ENCODE measurements at places on chromosomes 7 and 10.

DNA sequence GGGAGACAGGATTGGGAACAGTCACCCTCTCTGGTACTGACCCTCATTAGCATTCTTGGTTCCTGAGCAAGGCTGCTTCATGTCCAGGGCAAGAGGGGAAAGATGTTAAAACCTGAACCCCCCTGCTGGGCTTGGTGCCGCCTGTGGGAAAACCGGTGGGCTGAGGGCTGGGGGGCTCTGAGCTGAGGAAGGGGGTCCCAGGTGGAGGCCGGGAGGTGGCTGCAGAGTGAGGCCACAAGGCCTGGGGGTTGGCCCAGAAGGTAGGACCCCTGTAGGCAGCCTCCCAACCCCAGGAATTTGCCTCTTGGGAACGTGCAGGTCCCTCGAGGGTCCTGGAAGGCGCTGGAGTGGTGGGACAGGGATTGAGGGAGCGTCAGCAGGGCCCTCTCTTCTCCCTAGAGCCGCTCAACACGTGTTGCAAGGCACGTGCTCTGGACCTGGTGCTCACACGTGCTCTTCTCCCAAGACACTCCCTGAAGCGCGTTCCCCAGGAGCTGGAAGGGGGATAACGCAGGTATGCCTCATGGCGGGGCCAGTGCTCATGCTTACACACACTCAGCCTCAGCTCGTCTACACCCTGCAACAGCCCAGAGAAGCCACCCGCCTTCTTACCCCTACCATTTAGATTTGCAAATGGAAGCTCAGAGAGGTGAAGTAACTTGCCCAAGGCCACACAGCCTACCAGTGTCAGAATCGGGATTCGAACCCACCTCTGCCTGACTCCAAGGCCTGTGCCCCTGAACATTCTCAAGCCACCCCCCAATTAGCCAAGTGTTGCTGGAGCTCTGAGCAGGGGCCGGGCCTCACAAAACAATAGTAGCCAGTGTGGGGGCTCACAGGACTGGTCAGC, 64.4 kb downstream of the LHPP start:
- no peak for DNase-seq

DNA sequence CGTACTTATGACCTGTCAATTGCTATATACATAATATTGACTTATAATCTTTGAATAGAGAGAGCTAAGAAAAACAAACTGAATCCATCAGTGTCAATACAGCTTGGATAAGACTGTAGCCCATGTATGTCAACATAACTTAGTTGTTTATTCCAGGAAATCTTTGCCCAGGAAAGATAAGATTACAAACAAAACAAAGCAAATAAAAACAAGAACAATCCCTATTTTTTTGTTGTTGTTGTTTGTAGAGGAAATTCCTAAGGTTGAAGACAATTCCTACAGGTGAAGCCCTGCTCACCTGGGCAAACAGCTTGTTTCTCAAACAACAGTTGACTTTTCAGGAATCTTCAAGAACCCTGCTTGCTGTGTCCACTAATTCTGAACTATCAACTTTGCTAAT, 76.0 kb downstream of the HYCC1 start:
- no peak for DNase-seq

GRCh38 chr7:98399890-98400541, 874 bp downstream of the BAIAP2L1 start:
- peak; percentile 29 for DNase-seq

GRCh38 chr7:34311591-34311990, 346.4 kb upstream of the NPSR1 start:
- DNase-seq, result no peak

GRCh38 chr10:86252556-86252955, 114.0 kb downstream of the GRID1 start:
- DNase-seq, result no peak

DNA sequence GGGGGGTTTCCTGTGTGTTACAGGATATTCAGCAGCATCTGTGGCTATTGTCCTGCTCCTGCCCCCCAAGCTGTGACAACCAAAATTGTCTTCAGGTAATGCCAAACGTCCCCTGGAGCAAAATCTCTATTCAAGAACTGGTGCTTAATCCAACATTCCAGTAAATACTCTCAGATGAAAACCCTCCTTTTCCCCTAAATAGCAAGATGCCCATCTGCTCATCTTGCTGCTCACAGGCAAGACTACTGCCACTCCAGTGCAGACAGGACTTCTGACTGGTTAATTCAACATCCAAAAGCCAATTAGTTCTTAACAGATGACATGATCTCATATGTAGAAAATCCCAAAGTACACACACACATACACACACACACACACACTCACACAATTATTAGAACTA, 20.5 kb upstream of the JAZF1 start:
- no peak for DNase-seq

GRCh38 chr7:112495156-112495788, 14.5 kb downstream of the LSMEM1 start:
- no peak for DNase-seq

DNA sequence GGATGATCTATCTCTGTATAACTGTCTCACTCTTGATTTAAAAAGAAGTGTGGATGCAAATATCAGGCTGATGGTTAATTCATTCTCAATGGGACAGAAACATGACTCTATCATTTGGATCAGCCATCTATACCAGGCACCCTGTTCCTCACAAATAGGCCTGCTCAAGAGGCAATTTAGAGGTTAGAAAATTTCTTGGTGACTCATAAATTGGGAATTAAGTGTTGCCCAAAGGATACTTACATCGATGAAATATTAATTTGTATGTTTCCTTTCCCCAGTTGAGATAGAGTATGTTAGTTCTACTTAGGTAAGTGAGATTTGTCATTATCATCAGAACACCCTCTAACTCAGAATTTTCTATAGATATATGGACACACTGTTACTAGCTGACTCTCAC, 57.7 kb downstream of the PRSS58 start:
- no peak for DNase-seq

DNA sequence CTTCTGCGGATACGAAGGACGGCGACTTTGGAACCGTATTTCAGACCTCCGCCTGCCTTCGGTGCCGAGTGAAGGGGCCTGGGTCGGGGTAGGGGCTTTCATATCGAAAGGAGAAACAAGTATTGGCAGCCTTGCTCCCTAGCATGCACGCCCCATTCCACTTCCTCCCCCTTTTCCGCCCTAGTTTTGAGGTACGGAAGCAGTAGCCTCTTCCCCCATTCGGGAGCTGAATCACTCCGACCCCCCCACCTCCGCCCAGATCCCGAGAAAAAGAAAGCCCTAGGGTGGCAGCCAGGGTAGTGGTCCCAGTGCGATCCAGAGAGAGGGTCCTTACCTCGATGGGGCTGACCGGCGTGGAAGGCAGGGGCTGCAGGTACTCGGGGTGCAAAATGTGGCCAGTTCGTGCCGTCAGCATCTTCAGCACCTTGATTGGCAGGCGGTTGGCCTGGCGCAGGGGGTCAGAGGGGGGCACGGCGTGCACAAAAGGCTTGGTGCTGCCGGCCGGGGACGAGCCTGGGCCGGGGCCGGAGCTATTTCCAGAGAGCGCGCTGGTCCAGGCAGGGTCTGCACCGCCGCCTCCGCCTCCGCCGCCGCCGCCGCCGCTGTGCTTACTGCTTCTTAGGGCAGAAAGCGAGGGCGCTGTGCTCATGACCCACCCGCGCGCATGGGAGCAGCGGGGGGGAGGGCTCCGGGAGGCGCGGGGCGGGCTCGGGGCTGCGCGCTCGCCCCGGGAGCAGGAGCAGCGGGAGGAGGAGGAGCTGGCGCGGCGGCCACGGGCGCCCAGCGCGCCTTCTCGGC, 594 bp downstream of the ZNF503 start:
- DNase-seq, result no peak

- DNase-seq, result no peak
Measured at GRCh38 chr7:5698720-5699119, 82.7 kb downstream of the RNF216 start.

- DNase-seq, result no peak
Measured at GRCh38 chr10:119772334-119772733, 46.5 kb downstream of the INPP5F start.

GRCh38 chr10:131204406-131205152, 106.9 kb downstream of the TCERG1L start:
- no peak for DNase-seq

DNA sequence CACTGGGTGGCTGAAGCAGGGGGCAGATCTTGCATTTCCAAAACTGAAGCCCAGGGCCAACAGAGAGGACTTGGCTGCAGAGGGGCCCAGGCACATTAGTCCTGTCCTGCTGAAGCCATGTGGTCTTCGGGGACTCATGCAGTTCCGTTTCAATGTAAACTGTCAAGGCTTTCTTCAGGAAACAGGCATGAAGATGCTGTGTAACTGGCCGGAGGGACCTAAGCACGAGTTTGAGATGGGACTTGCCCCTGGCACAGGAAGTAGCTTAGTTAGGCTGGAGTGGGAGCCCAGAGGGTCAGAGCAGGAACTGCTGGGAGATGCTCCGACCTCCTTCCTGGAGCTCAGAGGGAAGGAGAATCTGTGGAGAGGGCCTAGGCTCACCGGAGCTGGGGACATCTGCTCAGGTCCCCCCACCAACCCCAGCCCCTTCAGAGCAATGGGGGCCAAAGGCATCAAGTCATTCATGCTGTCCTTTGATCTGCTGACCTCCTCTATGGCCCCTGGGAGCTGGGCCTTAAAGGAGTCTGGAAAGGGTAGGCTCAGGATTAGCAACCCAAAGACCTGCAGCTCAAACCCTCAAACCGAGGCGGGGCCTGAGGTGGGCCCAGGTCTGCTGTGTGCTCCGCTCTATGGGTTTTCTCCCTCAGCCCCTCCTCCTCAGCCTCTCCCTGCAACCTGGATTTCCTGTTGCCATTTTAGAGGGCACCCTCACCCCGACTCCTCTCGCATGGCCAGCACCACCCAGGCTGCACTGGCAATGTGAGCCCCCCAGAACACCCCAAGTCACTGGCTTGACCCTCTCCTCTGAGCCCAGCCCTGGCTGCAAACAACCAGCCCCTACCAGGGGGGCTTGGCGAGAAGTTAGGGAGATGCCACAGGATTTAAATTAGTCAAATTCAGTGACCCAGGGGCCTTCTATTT, 4.4 kb upstream of the MNX1 start:
- no peak for DNase-seq

DNA sequence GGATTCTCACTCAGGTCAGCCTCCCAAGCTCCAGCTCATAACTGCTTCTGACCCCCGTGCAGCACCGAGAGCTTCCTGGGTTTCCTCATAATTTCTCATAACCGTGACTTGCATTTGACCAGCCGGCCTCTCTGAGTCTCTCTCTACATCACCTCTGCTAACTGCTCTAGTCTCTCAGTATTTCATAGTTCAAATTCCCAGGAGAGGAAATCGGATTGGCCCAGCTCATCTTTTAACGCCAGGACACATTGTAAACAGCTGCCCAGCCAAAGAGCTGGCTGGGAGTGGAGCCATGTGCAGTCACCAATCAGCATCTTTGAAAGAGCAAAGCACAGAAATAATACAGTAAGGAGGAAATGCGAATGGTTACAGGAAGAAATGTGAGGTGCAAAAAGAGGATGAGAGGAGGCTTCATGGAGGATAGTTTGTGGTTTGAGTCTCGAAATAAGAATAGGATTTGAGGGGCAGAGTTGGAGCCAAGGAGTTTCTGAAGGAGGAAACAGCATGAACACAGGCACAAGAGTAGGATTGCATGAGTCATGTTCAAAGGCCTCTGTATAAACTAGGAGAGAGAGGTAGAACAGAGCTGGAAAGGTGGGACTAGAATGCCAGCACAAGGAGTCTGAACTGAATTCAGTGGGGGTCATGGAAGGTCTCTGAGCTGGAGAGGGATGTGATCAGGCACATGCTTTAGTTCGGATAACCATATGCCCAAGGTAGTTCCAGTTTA, 15.2 kb upstream of the LBX1 start:
- DNase-seq, result no peak

DNA sequence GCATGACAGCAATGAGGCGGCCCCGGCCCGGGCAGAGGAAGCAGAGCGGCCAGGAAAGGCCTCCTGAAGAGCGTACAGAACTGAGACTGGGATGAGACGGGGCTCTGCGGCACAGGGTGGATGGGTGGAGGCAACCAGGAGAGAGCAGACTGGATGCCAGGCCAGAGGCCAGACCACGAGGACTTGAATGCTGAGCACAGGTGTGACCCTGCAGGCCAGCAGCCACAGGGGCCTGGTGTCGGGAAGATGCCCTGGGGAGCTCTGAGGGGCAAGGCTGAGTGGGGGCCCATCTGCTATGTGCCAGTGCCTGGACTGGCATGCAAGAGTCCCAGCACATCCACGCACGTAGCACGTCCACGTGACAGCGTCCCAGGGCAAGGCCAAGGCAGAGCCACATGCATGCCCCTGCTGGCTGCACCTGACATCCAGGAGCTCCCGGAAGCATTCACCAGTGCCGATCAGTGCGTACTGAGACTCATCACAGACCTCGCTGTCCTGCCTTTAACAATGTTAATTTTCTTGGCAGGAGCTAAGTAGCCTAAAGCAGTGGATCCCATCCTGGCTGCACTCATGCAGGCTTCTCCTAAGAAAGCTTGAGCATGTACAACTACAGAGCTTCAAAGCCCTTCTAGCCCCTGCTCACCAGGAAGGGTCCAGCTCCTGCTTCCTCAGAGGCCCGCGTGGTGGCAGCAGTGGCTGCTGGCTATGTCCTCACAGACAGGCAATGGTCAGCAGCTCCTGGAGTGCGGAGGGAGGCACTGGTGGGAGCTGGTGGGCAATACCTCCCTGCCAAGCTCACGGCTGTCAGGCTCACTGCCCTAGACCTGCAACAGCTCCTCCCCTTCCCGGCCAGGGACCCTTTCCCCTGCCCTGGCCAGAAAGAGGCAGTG, 18.0 kb downstream of the GRID1 start:
- DNase-seq, result peak; percentile 51

GRCh38 chr10:48455392-48456151, 149.1 kb downstream of the MAPK8 start:
- no peak for DNase-seq

- no peak for DNase-seq
Measured at GRCh38 chr7:20786421-20786778, 286 bp downstream of the SP8 start.

DNA sequence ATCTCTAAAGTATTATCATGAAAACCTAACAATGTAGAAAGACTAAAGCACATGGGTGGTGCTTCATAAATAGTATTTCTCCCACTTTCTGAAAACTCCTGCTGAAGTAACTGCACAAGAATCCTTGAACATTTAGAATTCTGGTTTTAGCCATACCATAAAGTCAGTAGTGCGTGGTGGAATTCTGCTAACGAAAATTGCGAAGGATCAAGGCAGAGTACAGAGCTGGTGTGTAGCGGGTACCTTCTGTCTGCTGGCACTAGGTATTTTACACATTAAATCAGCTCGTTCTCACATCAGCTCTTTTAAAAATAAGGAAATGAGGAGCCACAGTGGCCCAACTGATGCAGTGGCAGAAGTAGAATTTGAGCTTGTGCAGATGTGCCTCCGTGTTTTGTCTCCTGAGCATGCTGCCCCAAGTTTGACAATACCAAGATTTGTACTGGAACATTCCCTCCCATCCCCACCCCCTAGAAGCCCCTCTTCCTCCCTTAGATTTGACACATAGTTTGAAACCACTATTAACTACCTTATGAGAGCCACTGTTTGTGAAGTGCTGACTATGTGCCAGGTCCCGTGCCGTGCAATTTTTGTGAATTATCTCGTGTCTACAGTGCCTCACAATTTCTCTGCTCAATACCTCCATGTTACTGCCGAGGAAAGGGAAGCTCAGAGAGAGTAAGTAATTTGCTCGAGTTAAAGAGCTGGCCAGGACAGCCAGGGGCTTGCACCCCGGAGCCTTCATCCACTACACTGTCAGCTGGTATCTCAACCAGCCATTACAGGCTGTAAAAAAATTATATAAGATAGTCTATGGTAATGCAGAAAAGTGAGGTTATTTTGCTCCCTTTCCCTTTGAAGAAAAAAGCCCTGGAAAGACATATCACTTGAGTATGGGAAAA, 66.9 kb downstream of the EGFR start:
- no peak for DNase-seq

- no peak for DNase-seq
Measured at GRCh38 chr10:93726024-93726423, 23.6 kb upstream of the FRA10AC1 start.
